Omental fat pad (tissue), 4 donors: ENCODE measurements at places on chromosomes 12 and 14. TPM values are rescaled to one million over a fixed set of nuclear protein-coding genes. Genes with fewer than 3 reads are reported as not detected.
A peak's percentile ranks its signal among the peaks of the same experiment; 100 is the strongest.

DNA sequence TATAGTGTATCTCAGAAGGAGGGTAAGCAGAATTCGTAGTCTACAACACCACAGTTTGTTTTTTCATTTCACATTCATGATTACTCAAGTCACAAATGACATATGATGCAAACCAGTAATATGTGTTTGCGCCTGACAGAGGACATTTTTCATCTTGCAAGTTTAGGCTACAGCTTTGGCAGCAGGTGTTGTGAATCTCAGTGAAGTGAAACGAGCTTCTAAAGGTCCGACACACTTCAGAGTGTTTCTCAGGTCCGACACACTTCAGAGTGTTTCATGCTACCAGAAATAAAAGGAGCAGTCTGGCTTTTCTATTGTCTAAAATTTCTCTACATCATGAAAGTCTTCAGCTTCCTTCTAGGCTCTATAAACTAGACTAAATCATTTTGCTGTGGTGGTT lies 22.7 kb downstream of the CLEC14A start:
- no peak for DNase-seq

DNA sequence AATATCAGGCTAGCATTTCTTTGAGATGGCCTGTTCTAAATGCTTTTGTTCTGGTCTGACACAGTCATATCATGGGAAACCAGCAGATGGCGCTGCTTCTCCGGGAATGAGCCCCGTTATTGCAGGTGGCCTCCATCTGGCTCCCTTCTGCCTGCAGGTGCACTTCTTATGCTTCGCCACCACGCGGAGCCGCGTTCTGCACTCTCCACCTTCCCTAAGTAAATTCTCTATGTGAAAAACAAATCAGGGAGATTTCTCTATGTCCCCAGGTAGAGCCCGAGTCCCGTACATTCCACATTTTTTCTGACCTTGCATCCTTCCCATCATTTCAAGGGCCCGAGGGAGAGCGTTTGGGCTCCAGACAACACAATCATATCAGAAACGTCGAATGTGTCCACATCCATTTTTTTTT lies 26.2 kb downstream of the GLRX5 start:
- DNase-seq, result peak; percentile 98

DNA sequence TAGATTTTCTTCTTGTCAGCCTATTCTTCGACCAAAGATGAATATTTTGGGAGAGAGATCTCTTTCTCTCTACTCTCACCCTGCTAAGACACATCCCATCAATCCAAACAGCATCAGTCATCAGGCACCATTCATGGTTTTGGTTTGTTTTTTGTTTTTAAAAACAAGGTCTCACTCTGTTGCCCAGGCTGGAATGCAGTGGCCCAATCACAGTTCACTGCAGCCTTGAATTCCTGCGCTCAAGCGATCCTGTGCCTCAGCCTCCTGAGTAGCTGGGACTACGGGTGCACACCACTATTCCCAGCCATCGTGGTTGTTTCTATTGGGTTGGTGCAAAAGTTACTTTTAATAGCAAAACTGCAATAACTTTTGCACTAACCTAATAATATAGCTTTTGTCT lies 14.4 kb upstream of the ITPR2 start:
- no peak for DNase-seq

Gene PMCH
- total RNA-seq, result not detected

Gene CLEC7A
- 24.1 TPM for total RNA-seq

DNA sequence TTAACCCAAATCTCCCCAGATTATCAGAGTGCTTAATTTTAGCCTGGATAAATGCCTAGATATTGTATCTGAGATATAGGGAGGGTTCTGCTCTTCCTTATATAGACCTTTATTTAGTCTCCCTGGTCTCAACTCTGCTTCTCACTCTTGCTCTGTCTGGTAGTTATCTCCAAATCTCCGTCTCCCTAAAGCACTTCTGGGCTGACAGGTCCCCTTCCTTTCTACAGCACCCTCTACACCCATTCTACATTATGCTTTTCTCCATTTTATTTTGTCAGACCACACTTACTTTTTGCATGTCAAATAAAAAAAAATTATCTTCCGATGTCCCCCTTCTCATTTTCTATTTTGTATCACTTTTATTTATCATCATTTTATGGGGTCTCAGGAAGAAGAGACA lies 2.0 kb upstream of the ERC1 start:
- DNase-seq, result no peak

DNA sequence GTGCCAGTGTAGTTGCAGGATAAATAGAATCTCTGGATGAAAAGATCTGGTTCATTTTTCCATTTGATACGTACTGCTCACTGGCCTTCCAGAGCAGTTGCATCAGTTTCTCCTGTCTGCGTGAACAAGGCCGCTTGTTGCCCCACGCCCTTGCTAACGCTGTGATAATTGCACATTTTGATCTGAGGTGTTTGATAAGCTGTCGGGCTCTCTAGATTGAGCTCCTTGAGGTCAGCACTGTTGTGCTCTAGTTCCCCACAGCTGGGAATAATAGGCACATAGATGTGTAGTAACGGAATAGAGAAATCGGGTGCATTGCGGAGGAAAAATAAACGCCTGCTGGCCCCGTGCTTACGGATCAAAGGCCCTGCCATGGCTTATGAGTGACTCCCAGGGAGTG lies 42.8 kb upstream of the TRAF3 start:
- no peak for DNase-seq

Gene DUSP6
- 329 TPM for total RNA-seq

DNA sequence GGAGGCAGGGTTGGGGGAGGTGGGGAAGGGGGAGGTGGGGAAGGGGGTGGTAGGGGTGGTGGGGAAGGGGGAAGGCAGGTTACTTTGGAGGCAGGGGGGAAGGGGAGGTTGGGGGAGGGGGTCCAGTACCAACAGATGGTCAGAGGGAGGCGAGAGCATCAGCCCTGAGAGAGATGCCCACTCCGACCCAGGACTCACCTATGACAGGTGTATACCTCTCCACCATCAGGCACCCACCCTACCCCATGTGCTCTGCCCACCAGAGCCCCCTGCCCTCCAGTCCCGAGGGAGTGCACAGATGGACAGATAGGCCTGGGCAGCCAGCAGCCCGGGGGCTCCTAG lies 18.6 kb downstream of the JAG2 start:
- no peak for DNase-seq

DNA sequence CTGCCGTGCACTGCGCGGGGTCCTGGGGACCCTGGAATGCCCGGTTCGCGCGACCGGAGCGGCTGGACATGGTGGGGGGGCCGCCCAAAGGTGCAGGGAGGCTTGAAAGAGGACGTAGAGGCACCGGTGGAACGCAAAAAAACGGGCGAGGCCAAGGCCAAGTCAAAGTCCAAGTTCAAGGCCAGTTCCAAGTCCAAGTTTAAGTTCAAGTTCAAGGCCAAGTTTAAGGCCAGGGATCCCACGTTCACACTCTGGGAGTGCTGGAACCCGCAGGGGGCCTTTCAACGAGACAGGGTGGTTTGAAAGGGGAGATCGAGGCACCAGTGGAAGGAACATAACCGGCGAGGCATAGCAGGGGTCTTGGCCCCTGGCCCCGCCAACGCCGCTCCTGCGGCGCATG lies 317.6 kb downstream of the ALG10 start:
- no peak for DNase-seq

DNA sequence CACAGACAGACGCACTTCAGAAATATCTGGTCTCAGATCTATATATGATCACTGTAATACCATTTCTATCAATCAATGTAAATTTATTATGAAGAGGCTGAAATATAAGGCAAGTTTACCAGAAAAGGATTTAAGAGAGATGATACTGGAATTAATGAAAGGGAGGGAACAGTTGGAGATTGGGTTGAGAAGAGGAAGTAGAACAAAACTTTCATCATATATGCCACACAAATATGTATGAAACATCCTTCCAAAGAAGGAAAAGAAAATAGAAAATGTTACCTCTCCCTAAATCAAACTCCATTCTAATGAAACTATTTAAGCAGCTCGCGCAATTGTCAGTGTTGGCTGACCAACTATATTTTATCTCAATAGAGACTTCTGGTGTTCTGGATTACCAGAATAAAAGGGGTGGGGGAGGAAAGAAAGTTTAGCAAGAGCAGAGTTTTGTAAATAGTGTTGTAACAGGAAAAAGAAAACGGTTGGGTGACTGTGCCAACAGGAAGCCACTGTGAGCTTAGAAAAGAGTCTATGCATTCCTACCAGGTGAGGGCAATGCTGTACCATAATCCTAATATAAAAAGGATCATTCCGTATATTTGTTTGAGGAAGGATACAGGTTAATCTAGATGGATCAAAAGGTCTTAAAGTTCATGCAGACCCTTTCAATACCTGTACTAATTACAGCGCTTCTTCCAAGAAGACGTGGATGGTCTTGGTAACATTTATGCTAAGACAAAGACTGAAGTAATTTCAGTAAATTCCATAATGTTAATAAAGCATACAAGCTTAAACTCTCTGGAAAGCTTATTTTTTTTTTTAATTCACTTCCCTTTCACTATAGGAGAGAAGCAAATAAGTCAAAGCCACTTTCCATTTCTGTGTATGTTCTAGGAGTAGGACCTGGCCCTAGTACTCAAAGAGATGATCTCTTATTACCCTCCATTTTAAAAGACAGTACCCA lies 14.5 kb upstream of the LLPH start:
- DNase-seq, result no peak

Gene DYNC1H1
- 440 TPM for total RNA-seq

- DNase-seq, result no peak
Measured at GRCh38 chr14:33359288-33359881, 420.7 kb downstream of the NPAS3 start.

DNA sequence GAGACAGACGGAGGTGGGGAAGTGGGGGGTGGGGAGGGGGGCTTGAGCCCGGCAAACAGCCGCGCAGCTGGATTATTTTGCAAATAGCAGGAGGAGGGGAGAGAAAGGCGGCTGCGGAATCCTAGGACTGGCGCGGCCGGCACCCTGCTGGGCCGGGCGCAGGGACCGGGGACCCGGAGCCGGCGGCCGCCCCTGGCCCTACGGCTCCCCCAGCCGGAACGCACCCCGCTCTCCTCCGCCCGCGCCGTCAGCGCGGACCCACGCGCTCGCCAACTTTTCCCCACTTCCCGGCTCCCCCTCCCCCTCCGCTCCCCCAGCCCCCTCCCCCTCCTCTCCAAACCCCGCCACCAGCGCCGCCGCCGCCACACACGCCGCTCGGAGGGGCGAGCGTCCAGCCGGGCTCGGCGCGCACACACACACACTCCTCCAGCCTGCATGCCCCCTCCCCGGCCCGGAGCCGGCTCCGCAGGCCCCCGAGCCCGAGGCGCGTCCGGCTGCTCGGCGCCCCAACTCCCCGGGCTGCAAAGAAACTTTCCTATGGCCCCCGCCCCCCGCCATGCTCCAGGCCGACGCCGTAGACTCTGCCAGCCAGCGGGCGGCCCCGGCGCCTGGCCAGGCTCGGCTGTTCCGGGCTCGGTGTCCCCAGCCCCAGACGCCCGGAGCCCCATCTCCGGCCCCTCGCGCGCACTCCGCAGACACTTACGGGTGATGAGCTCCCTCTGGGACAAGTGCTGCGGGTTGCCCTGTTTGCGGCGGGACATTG lies 1.4 kb downstream of the BCL11B start:
- no peak for DNase-seq

- no peak for DNase-seq
Measured at GRCh38 chr14:73142216-73142615, 5.9 kb downstream of the PSEN1 start.

DNA sequence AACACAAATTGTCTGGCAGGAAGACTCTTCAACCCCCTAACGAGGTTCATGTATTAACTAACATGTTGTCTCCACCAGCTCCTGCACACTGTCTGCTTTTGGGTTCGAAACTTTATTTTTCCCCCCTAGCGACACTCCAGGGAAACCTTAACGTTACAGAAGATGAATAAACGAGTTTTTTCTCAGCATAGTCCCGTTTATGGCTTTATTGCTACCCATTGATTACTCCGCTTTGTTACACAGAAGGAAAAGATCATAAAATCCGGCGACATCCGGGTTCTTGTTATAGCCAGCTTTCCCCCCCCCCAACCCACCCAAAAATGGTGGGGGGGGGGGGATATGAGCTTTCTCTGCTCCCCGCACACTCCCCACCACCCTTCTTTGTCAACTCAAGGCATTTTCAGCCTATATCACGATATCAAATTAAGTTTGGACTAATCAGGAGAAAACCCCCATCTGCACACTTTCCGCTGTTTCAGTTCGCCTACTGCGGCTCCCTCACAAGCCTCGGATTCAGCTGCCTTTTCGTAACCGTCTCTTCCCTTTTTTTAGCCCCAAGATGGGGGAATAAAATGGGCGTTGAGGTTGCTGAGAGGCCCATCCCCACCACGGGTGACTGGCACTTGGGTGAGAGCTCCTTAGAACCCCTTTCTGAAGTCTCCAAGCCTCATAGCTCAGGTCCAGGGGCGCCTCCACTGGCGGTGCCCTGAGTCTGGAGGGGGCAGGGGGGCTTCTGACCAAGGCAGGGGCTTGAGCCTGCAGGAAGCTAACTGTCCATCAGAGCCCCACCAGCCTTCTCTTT lies 1.4 kb upstream of the HOXC6 start:
- no peak for DNase-seq
